ENCODE measurements at places on chromosomes 3 and 15.

GRCh38 chr15:67908756-67909155 is 68.9 kb upstream of the RNU6-1 start:
- no peak for DNase-seq

DNA sequence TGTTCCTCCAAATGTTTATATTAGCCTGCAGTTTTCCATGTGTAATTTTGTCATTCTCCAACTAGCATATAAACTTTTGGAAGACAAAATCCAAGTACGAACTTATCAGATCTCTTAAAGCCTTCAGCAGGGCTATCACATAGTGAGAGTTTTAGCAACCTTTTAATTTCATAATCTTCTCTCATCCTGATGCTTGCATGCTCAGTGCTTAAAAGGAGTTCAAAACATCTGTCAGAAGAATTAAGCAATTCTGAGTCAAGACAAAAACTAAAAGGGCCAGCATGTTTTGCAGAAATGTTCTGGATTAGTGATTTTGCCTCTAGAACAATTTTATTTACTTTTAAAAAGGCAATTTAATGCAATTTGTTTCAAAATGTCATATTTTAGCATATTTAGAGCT is 73.4 kb upstream of the SLC2A2 start:
- no peak for DNase-seq

- no peak for DNase-seq
Observed at GRCh38 chr3:41710646-41711388, 251.1 kb downstream of the ULK4 start.

GRCh38 chr3:52253314-52254304 is 8.1 kb downstream of the PPM1M start:
- DNase-seq, result peak; percentile 71

DNA sequence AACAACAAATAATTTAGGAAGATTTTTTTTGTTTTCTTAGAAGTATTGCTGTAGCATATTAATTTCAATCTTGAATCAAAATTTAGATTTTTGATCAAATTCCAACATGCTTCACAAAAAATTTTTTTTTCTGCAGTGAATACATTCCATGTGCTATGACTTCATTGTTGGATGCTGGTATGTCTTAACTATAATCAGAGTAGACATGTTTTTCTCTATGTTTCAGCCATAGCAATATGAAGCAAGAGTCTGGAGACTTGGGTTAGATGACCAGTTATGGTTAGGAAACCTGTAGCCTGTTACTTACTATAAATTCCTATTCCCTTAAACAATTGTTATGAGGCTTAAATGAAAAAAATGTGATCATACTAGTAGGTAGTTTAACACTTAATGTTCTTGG is 176.1 kb upstream of the CHL1 start:
- DNase-seq, result no peak

GRCh38 chr3:21049334-21050062 is 701.5 kb downstream of the ZNF385D start:
- no peak for DNase-seq

- no peak for DNase-seq
Observed at GRCh38 chr3:38743043-38743442, 73.0 kb downstream of the SCN10A start.

GRCh38 chr15:38671675-38672254 is 107.2 kb upstream of the RASGRP1 start:
- no peak for DNase-seq

- DNase-seq, result no peak
Observed at GRCh38 chr15:81302701-81303109, 21.2 kb downstream of the STARD5 start.

DNA sequence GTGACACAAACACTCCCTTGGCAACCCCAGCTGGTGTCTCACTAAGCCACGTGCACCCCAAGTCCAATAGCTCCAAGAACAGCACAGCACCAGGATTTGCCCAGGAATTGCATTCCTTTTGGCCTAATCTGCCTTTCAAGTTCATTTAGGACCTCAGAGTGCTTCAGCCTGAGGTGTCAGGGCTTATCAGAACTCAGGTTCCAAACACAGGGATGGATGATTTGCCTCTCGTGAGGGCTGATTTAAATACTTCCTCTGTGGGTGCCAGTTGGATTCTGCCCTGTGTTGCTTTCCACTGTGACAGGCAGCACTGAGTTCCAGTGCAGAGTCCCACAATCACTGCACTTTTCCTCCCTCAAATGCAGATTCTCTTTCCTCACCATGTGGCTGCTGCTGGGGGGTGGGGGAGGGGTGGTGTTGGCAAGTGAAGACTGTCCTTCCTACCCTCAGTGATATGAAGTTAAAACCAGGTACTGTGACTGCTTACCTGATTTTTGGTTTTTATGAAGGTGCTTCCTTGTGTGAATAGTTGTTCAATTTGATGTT is 204.3 kb upstream of the STAC start:
- DNase-seq, result no peak

- no peak for DNase-seq
Observed at GRCh38 chr3:72582963-72583362, 265.3 kb downstream of the SHQ1 start.

DNA sequence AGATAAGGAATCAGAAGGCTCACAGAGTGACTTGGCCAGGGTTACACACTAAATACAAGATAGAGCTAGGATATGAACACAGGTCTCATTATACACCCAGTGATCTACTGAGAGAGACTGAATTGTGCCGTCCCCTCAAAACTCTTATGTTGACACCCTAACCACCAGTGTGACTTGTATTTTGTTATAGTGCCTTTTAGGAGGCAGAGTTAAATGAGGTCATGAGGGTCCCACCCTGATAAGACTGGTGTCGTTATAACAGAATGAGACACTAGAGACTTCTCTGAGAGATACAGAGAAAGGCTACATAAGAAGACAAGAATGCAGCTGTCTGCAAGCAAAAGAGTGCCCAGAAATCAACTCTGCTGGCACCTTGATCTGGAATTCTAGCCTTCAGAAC is 12.6 kb downstream of the KPNA1 start:
- DNase-seq, result no peak

DNA sequence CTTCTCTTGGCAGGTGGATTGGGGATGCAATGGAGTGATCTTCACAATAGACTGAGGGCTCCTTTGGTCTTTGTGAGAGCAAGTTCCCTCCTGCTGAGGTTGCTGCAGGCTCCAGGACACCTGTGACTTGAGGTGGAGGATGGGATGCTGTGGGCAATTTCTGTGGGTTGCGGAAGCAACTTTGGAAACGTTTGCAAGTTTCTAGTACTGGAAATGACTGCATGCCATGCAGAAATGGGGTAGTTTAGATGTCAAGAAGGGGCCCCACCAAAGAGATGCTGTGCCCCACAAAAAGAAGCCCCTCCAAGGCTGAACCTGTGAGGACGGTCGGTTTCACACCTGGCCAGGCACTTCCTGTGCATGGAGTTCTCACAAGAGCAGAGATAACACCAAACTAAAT is 80.4 kb upstream of the XCR1 start:
- DNase-seq, result no peak

GRCh38 chr3:63067999-63068645 is 192.9 kb upstream of the CADPS start:
- DNase-seq, result no peak

DNA sequence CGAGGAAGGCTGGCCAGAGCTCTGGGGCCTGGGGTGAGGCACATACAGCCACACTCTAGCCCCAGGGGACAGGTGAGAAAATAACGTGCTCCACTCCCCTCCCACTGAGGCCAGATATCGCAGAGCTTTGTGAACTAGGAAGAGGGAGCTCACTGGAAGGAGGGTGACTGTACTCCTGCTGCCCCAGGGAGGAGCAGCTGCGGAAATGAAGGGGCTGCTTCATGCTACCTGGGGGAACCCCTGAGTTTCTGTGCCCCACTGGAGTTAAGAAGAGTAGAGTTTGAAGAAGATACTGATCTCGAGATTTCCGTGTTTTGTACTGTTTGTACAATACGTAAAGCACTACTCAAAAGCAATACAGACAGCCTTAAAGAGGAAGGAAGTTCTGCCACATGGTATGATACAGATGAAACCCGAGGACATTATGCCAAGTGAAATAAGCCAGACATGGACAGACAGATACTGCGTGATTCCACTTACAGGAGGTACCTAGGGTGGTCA is 44.6 kb downstream of the CMTM6 start:
- no peak for DNase-seq

DNA sequence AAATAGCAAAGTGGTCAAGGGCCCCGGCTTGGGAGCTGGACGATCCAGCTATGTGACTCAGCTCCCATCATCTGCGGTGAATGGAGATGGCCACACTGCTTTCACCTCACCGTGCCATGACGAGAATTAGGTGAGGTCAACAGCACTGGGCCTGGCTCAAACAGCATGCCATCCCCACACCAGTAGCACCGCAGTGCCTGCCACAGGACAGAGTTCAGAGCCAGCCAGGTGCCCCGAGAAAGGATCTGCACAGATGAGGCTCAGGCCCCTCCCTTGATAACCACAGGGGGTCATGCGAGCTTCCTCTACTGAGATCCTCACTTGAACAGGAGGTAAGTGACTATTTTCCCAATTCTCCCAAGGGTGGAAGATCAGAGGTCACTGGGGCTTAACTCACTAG is 29.4 kb downstream of the ZXDC start:
- no peak for DNase-seq

- no peak for DNase-seq
Observed at GRCh38 chr3:149542375-149543312, 68.1 kb downstream of the TM4SF4 start.

- DNase-seq, result no peak
Observed at GRCh38 chr3:110946810-110947209, 124.8 kb upstream of the NECTIN3 start.

GRCh38 chr3:150142936-150143335 is 172.2 kb upstream of the PFN2 start:
- DNase-seq, result no peak

DNA sequence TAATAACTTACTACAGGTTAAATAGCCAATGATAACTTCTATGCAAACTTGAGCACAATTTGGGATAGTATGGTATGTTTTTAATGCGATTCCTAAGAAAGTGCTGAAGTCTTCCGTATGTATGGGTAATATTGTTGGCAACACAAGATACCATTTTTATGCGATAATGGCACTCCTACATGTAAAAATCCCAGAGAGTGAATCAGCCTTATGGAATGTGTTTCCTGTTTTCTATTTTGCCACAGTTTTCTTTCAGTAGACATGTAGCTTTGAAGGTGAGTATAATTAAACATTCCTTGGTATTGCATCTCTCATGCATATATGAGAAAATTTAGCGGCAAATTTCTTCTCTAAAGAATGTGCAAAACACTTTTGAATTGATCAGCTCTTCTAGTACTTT is 396.8 kb upstream of the AZI2 start:
- DNase-seq, result no peak

DNA sequence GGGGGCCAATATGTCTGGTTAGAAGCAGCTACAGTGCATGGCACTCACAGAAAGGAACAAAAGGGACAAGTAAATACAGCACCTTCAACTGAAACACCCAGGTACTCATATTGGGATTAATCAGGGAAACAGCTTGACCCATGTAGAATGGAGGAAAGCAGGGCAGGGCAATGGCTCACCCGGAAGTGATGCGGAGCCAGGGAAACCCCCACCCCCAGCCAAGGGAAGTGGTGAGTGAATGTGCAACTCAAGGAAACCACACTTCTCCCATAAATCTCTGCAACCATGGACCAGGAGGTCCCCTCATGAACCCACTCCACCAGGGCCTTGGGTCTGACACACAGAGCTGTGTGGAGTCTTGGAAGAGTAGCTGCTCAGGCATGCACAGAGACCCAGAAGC is 117.1 kb downstream of the MTHFS start:
- DNase-seq, result no peak

- no peak for DNase-seq
Observed at GRCh38 chr3:124558991-124559845, 171.0 kb upstream of the UMPS start.

- no peak for DNase-seq
Observed at GRCh38 chr15:91784973-91785709, 68.4 kb upstream of the SLCO3A1 start.

- DNase-seq, result no peak
Observed at GRCh38 chr3:186933816-186934215, 3.5 kb downstream of the ST6GAL1 start.

DNA sequence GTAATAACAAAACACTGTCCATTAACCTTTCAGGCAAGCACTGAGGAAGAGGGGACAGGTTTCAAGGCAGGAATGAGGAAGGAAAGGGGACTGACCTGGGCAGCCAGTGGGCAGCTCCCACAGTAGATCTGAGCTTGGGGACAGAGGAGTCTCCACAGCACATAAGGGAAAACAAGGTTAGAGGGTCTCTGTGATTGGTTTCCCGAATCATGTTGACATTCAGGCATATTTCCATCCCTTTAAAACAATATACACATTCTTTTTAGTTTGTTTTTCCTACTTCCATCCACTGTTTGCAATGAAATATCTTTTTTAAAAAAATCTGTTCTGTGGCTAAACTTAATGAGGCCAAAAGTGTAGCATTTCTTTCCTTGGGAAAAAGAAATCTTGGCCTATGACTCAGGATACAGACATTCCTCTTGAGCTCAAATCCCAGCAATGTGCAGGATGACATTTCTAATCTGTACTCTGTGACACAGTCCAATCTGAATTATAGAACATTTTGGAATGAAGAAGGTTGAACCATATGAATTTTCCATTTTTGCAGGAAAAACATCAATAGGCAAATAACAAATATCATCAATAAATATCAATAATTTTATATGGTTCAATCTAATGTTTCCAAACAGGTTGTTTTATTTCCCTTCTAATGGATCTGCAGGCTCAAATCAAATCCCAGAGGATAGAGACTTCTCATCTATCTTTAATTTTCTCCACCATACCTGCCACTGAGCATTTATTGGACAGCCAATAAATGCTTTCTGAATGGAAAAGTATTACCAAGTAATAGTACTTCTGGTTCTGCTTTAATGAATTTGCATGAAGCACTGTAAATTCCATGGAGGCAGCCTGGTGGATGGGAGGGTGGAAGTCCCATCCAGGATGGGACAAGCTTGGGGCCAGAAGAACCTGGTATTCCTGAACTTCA is 54.1 kb downstream of the ITGB5 start:
- DNase-seq, result no peak

DNA sequence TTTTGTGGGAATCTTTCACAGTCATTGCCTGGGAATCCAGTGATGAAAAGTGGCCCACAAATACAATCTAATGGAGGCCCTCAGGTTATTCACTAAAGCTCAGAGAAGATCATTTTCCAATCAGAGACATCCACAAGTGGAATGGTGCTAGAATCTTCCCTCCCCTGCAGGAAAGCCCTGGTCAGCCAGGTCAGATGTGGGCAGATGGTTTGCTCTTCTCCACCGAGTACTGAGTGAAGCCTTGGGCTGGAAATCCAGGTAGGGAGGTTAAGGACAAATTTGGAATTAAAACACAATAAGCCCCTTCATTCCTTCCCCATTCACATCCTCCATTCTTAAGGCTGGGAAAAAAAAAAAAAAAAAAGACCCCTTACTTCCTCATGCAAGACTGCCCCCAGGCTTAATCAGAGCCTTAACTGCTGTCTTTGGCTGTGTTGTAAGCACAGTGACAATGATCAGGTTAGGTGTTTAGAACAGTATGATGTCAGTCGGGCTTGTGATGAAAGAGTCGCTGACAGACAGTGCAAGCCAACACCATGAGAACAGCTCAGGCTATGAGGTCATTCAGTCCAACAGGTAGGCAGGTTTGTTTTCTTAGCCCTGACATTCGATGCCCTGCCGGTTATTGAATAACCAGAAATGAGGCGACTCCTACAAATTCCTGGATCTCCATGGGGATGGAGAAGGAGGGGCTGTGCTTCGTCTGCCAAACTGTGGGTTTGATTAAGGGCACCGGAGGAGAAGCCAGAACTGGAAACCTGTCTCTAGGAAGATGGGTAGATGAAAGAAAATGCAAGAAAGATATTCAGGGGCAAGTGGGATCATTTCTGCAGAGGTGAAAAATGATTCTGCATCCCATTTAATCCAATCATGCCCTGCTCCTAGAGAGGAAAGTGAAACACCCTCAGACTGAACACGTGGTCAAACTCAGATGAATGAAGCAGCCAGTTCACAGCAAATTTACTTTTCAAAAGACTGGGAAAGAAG is 23.5 kb upstream of the HES1 start:
- no peak for DNase-seq

Data from stimulated activated CD4-positive, alpha-beta T cell treated with anti-CD3 and anti-CD28 coated beads, Interleukin-12 subunit alpha, Interleukin-12 subunit beta, amount 100 ng/mL, for 4 hours (primary cell).